Activated CD4-positive, alpha-beta memory T cell treated with anti-CD3 and anti-CD28 coated beads for 36 hours (primary cell): ENCODE measurements at places on chromosomes 2 and 18.

DNA sequence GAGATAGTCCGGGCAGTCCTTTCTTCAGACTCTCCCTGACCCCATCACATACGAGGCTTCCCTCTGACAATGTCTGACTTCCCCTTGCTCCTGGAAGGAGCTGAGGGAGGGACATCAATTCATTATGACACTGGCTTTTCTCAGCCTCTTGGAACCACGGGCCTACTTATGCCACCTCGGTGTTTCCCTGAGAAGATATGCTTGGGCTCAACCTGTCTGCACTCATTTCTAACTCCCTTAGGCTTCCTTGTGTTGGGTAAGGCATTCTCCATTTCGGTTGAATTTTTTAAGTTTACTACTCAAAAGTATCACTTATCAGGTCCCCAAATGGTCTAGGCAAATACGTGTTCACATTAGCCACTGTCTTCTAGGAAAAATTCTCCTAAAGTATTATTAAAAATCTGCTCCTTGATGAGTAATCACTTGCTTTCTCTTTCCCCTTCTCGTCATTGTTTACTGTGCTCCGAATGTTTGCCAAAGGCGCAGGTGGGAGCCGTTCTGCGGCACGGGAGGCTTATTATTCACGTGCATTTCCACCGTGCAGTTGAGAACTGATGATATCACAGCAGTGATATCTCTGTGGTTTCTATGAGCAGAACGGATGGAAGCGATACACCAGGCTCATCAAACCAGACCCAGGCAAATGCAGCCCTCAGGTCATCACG is 33.1 kb downstream of the ARL4C start:
- no peaks in the 10 kb centered on the region for H3K36me3 ChIP-seq
- peaks cover 68% of the 10 kb centered on the region for H3K4me1 ChIP-seq
- peak overlapping the region; percentile 91 for H3K27ac ChIP-seq
- no peaks in the 10 kb centered on the region for H3K27me3 ChIP-seq
- peak; percentile 85 for DNase-seq

DNA sequence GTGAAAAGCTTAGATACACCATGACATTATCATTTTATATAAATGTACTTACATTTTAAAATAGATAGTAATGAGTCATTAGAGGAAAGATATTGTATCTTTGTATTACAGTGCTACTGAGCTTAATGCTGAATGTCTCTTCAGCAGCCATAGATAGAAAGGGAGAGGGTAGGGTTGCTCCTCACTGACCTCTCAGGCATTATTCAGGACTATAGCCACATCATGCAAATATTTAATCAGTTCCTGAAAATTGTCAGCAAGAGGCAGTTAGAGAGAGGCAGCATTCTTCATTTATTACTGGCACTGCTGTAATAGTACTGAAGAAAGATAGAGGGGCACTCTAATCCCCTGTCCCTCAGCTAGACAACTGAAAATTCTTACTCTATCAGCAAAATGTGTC is 242.0 kb upstream of the TANK start:
- no peak overlapping the region for H3K27ac ChIP-seq
- H3K36me3 ChIP-seq: no peaks in the 10 kb centered on the region
- DNase-seq: no peak
- H3K27me3 ChIP-seq: no peaks in the 10 kb centered on the region

- no peak overlapping the region for H3K27ac ChIP-seq
- H3K4me1 ChIP-seq: no peaks in the 10 kb centered on the region
- no peaks in the 10 kb centered on the region for H3K27me3 ChIP-seq
- H3K4me3 ChIP-seq: no peak overlapping the region
- no peak for DNase-seq
These were observed 24.0 kb downstream of the ARMC9 start for GRCh38 chr2:231222318-231223000.

GRCh38 chr2:232321156-232321816 is 57.3 kb upstream of the ALPP start:
- H3K27me3 ChIP-seq: no peaks in the 10 kb centered on the region
- peak; percentile 81 for DNase-seq
- H3K27ac ChIP-seq: peak overlapping the region; percentile 79
- no peaks in the 10 kb centered on the region for H3K36me3 ChIP-seq
- peak overlapping the region; percentile 57 for H3K4me3 ChIP-seq

- peaks cover 4% of the 10 kb centered on the region for H3K27me3 ChIP-seq
- no peak for DNase-seq
- H3K27ac ChIP-seq: no peak overlapping the region
- no peaks in the 10 kb centered on the region for H3K36me3 ChIP-seq
These were observed 238.9 kb downstream of the FHOD3 start for GRCh38 chr18:36536426-36536825.
